Fibroblast of gingiva (primary cell): ENCODE measurements at places on chromosomes 2 and 18.

DNA sequence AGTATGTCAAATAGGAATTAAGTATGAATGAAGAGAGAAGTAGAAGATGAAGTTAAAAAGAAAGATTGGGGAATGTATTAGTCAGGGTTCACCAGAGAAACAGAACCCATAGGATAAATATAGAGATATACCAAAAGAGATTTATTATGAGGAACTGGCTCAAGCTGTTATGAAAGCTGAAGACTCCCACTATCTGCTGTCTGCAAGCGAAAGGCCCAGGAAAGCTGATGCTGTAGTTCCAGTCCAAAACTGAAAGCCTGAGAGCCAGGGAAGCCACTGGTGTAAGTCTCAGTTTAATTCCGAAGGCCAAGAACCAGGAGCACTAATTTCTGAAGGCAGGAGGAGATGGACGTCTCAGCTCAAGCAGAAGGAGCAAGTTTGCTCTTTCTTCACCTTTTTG, 200.9 kb upstream of the FN1 start:
- DNase-seq: no peak

- DNase-seq: no peak
These were observed 957.8 kb downstream of the SLC4A3 start for GRCh38 chr2:220585241-220585640.

- peak; percentile 12 for DNase-seq
These were observed 260.3 kb downstream of the HDAC4 start for GRCh38 chr2:239140346-239141020.

DNA sequence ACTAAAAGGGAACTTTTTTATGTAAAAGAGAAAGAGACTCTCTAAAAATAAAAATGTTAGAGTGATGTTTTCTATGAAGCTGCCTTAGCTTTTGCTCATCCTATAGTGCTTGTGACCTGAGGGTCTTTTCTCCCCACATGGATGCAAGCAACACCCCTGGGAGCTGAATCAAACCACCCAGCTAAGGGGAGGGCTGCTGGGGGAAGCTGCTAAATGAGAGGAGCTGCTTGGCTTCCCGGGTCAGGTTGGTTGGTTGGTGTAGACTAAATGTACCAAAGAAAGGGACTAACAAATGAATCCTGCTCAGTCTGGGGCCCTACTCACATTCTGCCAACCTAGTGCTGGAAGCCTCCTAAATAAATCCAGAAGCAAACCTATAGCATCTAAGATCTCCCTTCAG, 35.0 kb downstream of the AFF3 start:
- no peak for DNase-seq

GRCh38 chr2:158042245-158042644, 59.4 kb upstream of the UPP2 start:
- DNase-seq: no peak

DNA sequence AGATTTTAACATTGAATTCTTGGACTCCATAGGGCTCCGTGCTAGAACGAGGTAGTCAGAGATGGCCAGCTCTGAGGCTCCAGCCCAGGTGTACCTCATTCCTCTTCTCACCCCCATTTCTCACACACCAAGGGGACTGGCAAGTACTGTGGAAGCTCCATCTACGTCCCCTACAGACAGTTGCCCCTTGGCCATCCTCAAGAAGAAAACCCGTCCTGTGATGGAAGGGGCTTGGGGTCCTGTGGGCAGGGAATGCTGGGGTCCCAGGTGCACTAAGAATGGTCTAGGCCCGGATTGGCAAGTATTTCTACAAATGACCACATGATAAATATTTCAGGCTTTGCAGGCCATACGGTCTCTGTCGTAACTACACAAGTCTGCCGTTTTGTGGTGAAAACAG, 110.3 kb downstream of the PDCL3 start:
- no peak for DNase-seq
